ENCODE measurements at places on chromosomes 11 and 22.

- DNase-seq, result peak; percentile 47
Observed at GRCh38 chr22:49825944-49826602, 1.6 kb downstream of the BRD1 start.

DNA sequence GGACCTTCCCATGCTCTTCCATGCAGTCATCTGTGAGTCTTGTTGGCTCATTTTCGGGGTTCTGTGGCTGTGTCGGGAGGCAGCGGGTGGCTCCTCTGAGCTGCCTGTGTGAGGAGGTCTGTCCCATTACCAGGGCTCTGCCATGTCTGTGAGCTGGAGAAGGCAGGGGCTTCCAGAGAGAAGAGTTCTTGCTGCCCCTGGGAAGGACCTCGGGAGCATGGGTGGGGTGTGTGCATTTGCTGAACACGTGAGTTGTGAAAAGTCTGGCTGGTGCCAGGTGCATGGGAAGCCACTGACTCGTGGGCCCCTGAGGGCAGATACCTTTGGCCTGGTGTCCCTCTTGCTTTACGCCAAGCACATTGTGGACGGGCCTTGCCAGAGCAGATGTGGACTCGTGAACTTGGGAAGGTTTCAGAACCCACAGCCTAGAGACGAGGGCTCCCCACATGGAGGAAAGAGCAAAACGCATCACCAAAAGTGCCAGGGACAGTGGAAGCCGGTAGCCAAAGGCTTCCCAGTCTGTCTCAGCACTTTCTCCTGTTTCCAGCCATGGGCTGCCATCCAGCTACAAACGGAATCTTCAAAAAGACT is 1324.5 kb downstream of the BRD1 start:
- no peak for DNase-seq

DNA sequence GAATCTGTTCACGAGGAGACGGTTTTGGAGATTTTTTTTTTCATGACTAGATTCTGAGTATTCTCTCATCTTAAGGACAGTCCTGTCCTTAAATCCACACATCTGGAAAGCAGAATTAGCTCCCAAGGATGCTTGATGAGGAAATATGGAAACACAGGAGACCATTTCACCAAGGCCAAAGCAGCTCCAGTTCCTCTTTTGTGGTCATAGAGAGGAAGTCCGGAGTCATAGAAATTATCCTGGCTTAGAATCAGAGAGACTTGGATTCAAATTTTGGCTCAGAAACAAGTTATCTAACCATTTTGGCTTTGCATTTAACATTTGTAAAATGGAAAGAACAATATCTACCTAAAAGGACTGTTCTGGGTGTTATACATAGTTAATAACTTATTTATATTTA is 7.3 kb upstream of the TEAD1 start:
- no peak for DNase-seq

GRCh38 chr11:107453594-107454286 is 3.9 kb downstream of the CWF19L2 start:
- no peak for DNase-seq

GRCh38 chr22:26707581-26707980 is 50.2 kb downstream of the MIAT start:
- no peak for DNase-seq

DNA sequence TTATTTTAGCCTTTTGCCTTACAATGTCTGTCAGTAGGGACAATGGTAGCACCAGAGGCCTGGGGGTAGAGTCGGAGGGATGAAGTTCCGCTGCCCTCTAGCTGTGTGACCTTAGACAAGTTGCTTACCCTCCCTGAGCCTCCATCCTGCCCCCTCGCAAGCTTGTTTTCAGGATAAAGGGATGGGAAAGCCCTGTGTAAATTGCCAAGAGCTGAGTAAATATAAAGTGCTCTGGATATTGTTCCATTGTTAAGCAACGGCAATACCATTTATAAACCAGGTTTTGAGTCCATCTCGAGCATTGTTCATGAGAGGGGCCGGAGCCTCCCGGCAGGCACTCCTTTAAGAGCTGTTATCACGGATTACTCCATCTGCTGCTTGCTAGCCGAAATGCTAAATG is 72.9 kb downstream of the ZBTB16 start:
- no peak for DNase-seq

DNA sequence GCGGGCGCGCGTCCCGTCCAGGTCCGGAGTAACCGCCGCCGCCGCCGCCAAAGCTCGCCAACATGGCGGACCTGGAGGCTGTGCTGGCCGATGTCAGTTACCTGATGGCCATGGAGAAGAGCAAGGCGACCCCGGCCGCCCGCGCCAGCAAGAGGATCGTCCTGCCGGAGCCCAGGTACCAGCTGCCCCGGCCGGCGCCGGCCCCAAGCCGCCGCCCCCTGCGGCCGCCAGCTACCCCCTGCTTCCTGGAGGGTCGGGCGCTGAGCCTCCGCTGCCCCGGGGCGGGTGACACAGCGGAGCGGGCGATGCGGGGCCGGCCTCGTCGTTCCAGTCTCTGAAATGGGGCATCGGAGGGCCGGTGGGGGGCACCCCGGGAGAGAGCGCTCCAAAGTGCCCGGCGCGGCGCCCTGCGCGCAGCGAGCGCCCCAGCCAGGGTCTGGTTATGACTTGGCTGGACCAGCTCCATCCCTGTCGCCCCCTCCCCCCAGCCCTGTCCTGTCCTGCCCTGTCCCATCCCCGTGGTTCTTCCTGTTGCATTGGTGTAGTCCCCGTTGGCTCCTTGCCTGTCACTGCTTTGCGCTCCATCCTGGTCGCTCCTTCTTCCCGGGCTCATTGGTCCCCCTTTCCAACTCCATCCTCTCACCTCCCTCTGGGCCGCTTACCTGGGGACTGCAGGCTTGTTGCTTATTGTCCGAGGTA is 653 bp downstream of the GRK3 start:
- peak; percentile 5 for DNase-seq

GRCh38 chr11:46229230-46229629 is 48.2 kb upstream of the CREB3L1 start:
- DNase-seq, result no peak

DNA sequence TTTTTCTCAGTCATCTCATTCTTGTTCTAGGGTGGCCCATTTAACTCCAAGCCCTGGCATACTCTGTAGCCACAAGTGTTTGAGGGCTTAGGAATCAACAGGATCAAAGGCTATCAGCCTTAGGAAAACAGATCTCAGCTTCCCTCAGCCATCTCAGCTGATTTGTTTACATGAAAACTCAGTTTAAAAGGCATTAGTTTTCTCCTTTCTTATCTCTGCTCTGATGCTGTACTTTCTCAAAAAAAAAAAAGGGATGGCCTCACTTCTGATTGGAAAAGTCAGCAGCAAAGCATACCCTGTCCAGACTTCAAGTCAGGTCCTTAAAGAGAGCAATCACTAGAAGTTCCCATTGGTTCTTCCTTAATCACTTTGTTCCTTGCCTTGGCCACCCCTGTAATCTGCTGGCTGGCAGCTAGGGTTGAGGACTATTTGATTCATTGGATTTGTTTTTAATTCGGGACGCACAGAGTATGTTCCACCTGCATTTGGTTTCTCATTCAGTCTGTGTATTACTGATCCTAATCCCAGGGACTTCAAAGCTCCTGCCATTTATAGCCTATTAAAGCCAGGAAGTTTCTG is 102.8 kb downstream of the EXT2 start:
- no peak for DNase-seq

GRCh38 chr22:37922191-37922590 is 16.1 kb downstream of the MICALL1 start:
- DNase-seq, result no peak

GRCh38 chr11:1298695-1299492 is 10.5 kb downstream of the TOLLIP start:
- DNase-seq, result no peak

DNA sequence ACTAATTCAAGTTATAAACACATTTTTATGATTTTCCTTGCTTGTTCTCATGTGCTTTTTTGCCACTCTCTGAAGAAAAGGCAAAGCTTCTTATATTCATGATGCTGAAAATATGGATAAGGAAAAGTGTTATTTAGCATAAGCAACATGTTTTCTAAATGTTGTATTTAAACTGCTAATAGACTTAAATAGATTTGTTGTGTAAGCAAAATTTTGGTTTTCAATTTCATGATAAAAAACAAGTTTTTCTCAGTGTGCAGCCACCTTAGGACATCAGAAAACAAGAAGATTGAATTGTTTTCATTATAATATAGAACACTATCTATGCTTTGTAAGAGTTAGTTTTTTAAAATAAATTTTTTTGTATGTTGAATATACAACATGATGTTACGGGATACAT is 2.3 kb downstream of the OR4A16 start:
- no peak for DNase-seq

DNA sequence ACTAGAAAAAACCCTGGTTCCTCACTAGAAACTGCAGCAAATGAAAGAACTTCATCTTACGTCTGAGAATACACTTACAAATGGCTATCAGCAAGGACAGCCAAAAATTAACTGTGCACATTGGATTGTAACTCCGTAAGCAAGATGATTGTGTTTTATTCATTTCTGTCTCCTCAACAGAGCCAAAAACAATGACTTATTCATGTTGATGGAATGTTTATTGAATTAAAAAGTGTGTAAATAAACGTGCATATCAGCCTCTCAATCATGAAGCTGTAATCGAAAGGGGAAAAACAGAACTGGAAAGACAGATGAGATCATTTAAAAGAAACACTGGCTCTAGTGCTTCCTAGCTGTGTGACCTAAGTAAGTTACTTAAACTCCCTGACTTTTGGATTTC is 307.5 kb upstream of the ZC3H12C start:
- DNase-seq, result no peak

GRCh38 chr11:62602141-62603071 is 741 bp upstream of the MTA2 start:
- peak; percentile 39 for DNase-seq

- DNase-seq, result no peak
Observed at GRCh38 chr22:38867471-38868285, 4.3 kb downstream of the CBX6 start.

DNA sequence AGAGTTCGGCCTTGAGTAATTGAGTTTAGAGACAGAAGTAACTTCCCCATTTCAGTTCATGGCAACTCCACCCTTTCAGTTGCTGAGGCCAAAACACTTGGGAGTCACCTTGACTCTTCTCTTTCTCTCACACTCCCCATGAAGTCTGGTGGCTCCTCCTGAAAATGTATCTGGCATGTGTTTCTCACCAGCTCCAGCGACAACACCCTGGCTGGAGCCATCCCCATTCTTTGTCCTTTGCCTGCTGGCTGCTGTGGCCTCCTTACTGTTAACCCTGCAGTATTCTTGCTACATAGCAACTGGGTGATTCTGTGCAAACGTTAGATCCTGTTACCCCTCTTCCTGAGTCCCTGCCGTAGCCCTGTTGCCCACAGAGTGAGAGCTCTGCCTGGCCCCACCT is 23.8 kb downstream of the SLC6A5 start:
- DNase-seq, result no peak

DNA sequence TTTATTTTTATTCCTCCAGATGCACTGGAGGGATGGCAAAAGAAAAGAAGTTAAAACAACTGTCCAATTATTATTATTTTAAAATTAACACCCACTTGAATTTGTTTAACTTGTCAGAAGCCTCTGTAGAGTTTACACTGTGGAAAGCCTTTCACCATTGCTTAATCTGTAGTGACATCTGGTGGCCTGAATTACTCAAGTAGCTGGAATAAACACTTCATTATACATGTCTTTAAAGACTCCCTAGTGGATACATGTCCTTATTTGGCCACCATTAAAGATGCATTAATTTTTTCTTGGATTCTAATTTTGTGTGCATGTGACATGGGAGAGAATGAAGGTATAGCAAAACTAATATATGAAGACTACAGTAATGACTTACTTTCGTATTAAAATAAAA is 1496.5 kb downstream of the FAM181B start:
- DNase-seq, result no peak

GRCh38 chr22:41683052-41683451 is 5.6 kb downstream of the SNU13 start:
- DNase-seq, result no peak

DNA sequence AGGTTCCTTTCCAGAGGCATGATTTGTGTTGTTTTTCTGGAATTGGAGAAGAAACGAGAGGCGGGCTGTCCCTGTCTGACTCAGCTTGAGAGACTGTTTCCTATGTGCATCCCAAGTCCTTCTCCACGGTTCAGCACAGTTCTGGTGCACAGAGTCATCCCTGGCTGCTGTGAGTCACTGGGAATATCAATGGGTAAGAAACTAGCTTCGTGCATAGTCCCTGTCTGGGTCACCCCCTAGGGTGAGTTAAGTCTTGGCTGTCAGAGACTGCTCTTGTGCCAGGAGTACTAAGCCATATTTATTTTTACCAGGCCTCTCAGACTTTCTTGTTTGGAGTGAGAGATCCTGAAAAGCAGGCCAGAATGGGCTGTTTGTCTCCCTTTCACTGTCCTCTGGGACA is 2.4 kb upstream of the LRP4 start:
- DNase-seq, result no peak

- DNase-seq, result no peak
Observed at GRCh38 chr11:64376071-64376470, 17.1 kb downstream of the RPS6KA4 start.

DNA sequence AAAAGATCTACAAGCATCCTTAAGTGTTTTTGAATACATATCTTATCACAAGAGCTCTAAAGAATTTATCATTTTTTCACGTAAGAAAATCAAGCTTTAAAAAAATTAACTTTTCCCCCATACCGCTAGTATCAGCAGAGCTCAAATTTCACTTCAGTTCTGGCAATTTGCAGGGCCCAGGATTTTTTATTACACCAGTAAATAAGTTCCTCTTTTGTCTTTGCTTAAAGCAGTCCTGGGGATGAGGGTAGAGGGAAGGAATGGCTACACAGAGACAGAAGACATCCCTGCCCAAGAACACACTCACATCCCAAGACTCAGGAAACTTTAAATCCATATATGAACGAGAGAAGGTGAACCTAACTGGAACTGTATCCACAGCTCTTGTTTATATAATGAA is 22.6 kb upstream of the SORL1 start:
- DNase-seq, result no peak

- no peak for DNase-seq
Observed at GRCh38 chr11:14547440-14547839, 27.3 kb upstream of the PSMA1 start.

DNA sequence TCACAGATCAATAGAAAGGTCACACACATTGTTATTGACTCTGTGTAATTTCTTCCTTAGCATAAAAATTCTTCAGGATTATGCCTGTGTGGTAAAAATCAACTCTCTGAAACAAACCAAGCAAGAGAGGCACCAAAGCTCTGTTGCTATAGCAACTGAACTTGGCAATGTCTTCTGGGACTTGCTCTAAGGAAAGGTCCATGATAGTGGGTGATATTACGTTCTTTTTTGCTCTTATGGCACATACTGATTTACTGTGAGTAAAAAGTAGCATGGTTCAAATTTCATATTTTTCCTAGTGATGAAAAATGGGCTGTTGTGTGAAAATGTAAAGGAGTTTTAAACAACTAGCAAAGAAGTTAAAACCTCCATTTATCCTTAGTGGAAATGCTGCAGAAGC is 66.4 kb downstream of the SVIP start:
- DNase-seq, result no peak

GRCh38 chr11:95147364-95147905 is 57.8 kb downstream of the ENDOD1 start:
- DNase-seq, result no peak

- no peak for DNase-seq
Observed at GRCh38 chr11:95569207-95569606, 220.4 kb downstream of the FAM76B start.

All from CD4-positive, alpha-beta T cell treated with Interleukin-6 at 100 ng/mL for 8 hours (primary cell).